ENCODE measurements at places on chromosomes 2 and 18. TPM values are rescaled to one million over a fixed set of nuclear protein-coding genes. Genes with fewer than 3 reads are reported as not detected.

DTNA gene
- not detected for total RNA-seq

ERICH2 gene
- 2.0 TPM for total RNA-seq

SLC19A3 gene
- total RNA-seq = 4.5 TPM

SLC4A3 gene
- total RNA-seq = 7.3 TPM

ANKRD23 gene
- 8.9 TPM for total RNA-seq

G6PC2 gene
- total RNA-seq = not detected

TMEM178A gene
- 2.9 TPM for total RNA-seq

ANKRD53 gene
- total RNA-seq = not detected

IL36A gene
- total RNA-seq = not detected

ABCG8 gene
- not detected for total RNA-seq

PROM2 gene
- total RNA-seq = 147 TPM

CYP27A1 gene
- total RNA-seq = 2.0 TPM

OSBPL1A gene
- total RNA-seq = 33.7 TPM

LRATD1 gene
- total RNA-seq = 3.8 TPM

MYCN gene
- not detected for total RNA-seq

SCN1A gene
- not detected for total RNA-seq

C2orf72 gene
- not detected for total RNA-seq

GALNT14 gene
- 3.1 TPM for total RNA-seq

MYO5B gene
- 25.4 TPM for total RNA-seq

APCDD1 gene
- total RNA-seq = not detected

ARPC2 gene
- 228 TPM for total RNA-seq

SOX11 gene
- not detected for total RNA-seq

MARCHF4 gene
- 7.7 TPM for total RNA-seq

ACVR1C gene
- 0.04 TPM for total RNA-seq

All from PC-9 (cell line).